ENCODE measurements at places on chromosomes 5 and 9.
A peak's percentile ranks its signal among the peaks of the same experiment; 100 is the strongest.

- no peak for DNase-seq
Observed at GRCh38 chr9:112629671-112630485, 88.0 kb downstream of the INIP start.

GRCh38 chr5:168238463-168238862 lies 53.0 kb upstream of the WWC1 start:
- no peak for DNase-seq

DNA sequence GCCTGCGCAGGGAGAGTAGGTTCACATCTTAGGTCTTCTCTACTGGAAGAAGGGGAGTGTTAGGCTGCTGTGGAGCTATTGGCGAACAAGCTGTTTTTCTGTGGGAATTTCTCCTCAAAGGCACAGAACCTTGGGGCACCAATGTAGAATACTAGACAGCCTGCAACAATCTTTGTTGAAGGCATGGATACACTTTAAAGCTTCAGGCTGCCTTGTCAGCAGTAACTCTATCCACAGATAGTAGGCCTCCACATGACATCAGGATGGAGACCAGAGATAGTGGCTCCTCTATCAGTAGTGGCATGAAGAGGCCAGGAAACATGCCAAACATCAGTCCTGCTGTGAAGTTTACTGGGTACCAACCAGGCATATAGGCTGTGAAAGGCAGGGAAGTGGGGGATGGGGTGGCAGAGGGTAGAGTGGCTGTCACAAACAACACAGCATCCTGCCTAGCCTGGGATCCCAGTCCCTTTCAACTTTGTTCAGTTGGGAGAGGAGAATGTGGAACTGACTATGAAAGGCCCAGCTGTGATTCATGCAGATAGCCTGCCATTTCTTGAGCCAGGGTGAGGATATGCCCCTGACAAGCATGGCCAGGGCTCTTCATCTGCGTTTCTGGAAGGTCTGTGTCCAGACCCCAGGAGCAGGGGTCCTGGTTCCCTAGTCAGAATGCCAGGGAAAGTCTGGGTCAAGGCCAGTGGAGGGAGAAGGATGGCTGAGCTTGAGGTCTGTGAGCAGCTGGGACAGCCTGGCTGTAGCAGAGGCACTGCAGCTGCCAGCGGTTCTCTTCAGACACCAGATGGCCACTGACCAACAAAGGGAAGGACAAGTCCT lies 1.0 kb upstream of the HK3 start:
- DNase-seq: no peak

DNA sequence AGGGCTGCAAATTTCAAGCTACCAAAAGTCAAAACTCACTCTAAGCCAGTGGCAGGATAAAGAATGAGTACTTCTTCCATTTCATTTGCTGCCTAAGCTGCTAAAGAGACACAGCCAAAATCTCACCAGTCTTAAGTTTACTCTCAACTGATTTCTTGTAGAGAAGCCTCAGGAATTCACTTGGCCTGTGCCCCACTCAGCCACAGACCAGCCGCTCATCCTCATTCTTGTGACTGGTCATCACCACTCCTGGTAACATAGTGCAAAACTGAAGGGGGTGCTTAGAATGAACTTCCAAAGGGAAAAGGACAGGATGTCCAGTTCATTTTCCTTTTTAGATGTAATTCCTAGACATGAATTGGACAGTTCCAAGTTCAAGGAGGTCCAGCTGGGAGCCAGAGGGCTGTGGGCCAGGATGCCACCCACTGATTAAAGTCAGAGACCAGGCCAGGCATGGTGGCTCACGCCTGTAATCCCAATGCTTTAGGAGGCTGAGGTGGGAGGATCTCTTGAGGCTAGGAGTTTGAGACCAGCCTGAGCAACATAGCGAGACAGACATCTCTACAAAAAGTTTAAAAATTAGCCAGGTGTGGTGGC lies 72.7 kb upstream of the RANBP3L start:
- DNase-seq: no peak

DNA sequence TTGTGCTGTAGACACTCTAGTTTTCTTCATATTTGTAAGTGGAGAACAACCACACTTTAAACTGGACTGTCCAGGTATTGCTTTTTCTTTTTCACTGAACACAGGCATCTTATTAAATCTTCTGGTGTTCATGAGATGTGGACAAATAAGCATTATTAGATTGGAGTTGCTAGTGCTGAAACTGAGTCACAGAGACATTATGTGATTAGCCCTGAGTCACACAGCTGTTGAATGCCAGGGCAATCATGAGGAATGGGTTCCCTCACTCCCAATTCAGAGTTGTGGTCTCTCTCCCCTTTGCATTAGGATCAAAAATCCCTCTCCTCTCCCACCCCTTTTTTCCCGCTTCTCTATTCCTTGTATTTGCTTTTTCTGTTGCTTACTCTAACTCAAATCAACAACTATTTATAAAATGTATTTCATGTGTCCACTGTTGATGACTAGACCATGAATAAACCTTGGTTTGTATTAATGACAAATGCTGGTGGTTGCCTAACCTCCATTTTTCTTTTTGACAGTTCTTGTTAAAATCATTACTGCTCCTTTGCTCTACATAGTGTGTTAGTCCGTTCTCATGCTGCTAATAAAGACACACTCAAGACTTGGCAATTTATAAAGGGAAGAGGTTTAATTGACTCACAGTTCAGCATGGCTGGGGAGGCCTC lies 738.2 kb downstream of the BRINP1 start:
- DNase-seq: no peak

GRCh38 chr5:127014573-127014972 lies 15.8 kb downstream of the MARCHF3 start:
- no peak for DNase-seq

DNA sequence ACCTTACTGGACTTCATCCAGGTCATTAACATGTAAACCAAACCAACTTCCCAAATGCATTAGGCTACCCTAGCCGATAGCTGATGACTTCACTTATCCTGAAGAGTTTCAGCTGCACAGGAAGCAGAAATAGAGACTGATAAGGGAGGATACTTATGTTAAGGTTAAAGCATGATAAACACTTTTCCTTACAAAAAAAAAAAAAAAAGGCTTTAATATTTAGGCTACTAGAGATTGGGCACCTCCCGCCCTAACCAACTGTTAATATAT lies 1.6 kb upstream of the MEF2C start:
- no peak for DNase-seq

DNA sequence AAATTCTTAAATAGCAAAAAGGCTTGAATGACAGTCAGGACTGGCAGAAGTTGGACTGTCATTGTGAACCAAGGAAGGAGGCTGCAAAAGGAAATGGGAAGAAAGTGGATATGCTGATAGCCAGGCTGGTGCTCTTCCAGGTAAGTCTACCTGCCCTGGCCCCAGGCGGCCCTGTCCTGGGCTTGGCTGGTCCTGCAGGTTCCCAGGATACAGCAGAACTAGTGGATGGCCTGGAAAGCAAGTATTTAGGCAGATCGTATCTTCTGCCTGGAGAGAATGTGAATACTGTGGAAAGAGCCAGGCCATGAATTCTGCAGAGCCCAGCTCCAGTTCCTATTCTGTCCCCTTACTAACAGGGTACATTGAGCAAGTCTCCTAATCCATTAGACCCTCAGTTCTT lies 149.3 kb downstream of the SEC61B start:
- no peak for DNase-seq

- DNase-seq: no peak
Observed at GRCh38 chr9:13900449-13900848, 413.5 kb downstream of the NFIB start.

DNA sequence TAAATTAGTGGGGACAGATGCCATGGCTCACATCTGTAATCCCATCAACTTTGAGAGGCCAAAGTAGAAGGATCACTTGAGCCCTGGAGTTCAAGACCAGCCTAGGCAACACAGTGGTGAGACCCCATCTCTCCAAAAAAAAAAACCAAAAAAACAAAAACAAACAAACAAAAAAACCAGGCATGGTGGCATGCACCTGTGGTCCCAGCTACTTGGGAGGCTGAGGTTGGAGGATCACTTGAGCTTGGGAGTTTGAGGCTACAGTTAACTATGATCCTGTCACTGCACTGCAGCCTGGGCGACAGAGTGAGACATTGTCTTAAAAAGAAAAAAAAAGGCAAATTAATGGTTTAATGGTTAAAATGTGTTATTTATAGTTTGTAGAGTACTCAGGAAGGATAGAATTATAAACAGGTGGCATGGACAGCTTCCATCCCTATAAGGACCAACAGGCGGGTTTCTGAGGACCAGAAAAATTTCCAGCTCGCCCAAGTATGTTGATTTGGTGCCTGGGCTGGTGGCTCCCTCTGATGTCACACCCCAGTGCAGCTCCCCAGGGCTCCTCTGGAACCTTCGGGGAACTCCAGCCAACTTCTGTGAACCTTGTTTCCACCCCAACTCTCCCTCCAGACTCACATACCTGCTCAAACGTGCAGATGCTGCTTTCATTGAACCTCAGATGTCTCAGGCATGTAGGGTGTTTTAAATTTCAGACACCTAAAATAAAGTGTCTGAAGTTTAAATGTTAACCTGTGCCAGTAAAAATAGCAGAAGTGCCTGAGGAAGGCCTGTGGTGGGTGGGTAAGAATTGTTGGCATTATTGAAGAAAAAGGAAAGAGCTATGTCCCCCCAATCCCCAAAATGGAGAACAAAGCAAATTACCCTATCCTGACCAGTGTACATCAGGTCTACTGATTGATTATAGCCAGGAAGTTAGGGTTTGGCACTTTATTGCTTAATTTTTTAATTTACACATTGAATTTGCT lies 69.0 kb downstream of the TRIO start:
- DNase-seq: no peak

GRCh38 chr9:111938427-111938800 lies 41.8 kb downstream of the UGCG start:
- no peak for DNase-seq

- peak; percentile 69 for DNase-seq
Observed at GRCh38 chr9:34701023-34701768, 8.7 kb downstream of the CCL21 start.

DNA sequence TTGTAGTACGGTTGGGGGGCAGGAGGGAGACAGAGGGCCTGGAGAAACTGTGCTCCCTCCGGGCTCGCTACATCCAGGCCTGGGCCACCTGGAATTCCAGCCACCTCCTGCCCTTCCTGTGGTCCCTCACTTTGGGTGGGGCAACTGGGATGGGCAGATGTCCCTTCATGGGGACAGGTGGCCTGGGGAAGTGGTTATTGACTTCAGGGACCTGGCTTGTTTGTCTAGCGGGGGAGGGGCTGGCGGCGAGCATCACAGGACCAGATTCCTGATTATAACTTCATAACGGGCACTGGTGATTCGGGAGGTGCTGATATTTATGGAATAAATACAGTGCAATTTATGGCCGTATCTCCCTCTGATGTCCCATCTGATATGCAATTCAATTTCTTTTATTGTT lies 20.1 kb upstream of the LAMC3 start:
- DNase-seq: no peak

DNA sequence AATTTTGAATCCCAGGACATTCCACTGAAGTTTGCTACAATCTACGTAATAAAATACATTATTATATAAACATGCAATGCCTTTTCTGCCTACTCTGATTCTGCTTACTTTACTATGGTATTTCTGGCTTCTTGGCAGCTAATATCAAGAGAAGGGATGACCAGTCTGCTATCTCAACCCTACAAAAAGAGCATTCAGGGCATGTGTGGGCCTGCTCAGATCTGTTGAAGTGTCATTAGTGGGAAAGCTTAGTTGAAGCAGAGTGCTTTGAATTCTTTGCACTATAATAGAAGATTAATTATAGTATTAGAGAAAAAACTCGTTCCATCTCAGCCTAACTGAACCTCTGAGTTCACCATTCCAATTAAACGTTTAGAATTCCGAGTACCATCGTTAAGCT lies 339.5 kb upstream of the ISL1 start:
- DNase-seq: no peak

DNA sequence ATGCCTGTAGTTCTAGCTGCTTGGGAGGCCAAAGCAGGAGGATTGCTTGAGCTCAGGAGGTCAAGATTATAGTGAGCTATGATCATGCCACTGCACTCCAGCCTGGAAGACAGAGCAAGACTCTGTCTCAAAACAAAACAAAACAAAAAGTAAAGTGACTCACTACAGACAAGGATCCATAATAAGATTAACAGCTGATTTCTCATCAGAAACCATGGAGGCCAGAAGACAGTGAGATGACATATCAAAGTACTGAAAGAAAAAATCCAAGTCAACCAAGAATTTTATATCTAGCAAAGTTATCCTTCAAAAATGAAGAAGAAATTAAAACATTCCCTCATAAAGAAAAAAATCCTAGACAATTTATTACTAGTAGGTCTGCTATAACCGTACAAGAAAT lies 69.4 kb upstream of the ZBTB43 start:
- no peak for DNase-seq

DNA sequence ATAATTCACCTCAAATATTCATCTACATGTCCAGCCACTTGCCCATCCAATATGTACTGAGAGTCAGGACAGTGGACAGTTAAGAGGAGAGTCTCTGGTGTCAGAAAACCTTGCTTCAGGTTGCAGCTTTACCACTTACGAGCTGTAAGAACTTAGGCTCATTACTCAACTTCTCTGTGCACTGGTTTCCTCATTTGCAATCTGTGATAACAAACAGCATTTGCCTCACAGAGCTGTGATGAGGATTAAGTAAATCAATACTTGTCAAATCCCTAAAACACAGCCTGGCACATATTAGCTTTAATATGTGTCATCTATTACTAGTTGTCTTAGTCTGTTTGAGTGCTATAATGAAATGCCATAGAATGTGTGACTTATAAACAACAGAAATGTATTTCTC lies 8.6 kb downstream of the GOLGA1 start:
- no peak for DNase-seq

- DNase-seq: peak; percentile 80
Observed at GRCh38 chr5:96661855-96662724, at the start of gene CAST. CAST (plus strand) TSS chr5:96662376; CDS start chr5:96662423, 47 bp downstream.

- no peak for DNase-seq
Observed at GRCh38 chr9:90271707-90272106, 370.9 kb downstream of the DIRAS2 start.

GRCh38 chr5:172854451-172854871 lies 20.4 kb downstream of the ERGIC1 start:
- DNase-seq: no peak

- no peak for DNase-seq
Observed at GRCh38 chr9:27422279-27422834, 101.7 kb upstream of the IFNK start.
